RWPE1 (cell line): ENCODE measurements at places on chromosomes 4 and X.

DNA sequence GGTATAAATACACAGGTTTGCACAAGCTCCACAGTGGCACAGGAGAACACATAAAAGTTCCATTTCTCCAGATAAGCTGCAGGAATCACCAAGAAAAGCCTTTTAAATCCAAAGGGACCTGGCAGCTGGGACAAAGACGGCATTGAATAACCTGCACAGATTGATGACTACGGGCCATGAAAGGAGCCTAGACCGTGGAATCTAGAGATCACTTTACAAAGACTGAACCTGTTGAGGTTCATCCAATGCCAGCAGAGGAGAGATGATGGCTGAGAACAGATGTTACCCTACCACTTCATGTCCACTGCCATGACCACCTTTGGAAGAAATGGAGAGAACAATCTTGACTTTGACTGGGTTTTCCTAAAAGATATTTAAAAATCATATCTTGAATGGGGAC is 88.7 kb downstream of the PRSS12 start:
- no peak for DNase-seq

GRCh38 chr4:81287101-81287500 is 72.1 kb upstream of the PRKG2 start:
- no peak for DNase-seq

DNA sequence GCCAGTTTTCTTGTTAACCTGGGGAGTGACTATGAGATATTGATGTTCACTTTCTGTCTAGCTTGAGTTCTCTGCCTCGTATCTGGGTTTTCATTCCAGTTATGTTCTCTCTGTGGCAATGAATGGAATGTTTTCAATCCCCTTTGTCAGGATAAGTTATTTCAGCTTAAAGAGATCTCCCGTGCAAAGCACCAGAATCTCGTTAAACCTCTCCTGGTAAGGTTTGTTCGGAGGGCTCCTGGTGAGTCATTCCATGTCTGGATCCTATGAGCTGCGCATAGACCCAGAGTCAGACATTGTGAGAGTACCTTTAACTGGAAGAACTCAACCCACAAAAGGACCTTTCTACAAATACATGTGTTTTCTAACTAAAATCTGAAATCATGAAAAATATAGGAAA is 51.0 kb downstream of the KDR start:
- no peak for DNase-seq

DNA sequence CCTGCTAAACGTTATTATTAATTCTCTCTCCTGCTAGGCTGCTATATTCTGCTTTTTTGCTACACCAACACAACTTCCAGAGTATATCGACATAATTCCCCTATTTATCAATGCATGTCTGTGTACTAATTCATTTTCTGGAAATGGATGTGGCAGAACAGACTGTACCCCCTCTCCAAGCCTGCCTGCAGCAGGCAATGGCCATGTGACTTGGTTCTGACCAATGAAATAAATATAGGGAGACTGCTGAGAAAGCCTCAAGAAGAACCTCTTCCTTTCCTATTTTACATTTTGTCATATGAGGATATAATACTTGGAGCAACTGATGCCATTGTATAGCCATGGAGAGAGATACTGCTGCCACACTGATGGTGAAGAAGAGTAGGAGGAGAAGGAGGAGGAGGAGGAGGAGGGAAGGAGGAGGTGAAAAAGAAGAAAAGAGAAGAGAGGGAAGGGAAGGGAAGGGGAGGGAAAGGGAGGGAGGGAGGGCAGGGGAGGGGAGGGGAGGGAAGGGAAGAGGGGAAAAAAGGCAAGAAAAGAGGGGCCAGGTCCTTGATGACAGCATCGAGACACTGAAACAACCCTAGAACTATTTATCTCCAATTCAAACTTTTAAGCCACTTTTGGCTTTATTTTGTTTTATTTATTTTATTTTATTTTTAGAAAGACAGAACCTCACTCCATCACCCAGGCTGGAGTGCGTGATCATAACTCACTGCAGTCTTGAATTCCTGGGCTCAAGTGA is 57.0 kb upstream of the SPP1 start:
- no peak for DNase-seq

DNA sequence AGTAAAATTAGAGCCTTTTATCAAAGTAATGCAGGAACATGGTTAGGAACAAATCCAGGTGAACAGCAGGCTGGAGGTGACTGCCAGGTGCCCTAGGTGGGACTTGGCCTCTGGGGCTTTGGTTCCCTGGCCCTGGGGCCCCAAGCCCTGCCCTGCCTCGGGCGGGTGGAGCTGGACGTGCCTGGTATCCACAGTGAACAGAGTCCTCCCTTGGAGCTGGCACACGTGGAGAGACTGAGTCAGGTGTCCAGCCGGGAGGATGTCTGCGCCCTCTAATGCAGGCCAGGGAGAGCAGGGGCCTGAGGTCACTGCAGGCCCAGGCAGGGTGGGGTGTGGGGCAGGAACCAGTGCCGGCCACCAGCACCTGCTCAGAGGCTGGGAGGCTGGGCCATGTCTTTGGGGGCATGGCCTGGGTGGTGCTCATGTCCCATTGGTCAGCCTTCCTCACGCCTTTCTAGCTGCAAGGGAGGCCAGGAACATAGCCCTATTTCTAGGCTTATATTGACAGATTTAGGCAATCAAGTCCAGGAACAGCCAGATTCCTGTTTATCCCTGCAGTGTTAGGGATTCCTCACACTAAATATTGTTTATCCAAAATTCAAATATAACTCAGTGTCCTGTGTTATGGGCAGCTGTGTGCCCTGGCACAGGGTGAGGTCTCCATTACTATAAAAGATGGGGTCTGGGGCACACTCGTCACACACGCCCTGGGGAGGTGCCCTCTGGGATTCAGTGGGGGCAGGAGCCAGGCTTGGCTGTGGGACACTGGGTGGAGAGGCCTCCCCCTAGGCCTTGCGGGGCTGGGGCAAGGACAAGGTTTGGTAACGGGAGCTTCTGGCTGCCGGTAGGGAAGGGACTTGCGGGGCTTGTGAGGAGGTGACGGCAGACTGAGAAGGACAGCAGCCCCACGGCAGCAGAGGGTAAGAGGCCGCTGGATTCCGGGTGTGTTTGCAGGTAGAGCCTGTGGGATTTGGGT is 14.3 kb upstream of the NAT8L start:
- no peak for DNase-seq

DNA sequence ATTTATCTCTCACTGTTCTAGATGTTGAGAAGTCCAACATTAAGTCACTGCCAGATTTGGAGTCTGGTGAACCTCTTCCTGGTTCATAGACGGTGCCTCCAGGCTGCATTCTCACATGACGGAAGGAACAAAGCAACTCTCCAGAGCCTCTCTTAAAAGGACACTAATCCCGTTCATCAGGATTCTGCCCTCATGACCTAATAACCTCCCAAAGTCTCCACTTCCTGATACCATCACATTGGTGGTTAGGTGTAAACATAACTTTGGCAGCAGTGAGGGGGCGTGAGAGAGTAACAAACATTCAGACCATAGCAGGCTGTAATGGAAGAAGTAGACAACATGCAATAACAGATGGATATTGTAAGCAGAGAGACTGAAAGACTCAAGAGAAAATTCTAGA is 388.6 kb downstream of the PDHA2 start:
- no peak for DNase-seq

DNA sequence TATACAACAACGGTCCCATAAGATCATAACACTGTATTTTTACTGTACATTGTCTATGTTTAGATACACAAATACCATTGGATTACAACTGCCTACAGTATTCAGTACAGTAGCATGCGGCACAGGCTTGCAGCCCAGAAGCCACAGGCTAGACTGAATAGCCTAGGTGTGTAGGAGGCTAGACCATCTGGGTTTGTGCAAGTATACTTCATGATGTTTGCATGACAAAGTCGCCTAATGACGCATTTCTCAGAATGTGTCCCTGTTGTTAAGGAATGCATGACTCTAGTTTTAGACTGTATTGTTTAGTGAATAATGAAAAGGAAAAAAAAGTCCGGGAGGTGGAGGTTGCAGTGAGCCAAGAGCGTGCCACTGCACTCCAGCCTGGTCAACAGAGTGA is 56.5 kb upstream of the C4orf50 start:
- no peak for DNase-seq

- no peak for DNase-seq
These were observed 49.0 kb upstream of the SLC16A2 start for GRCh38 chrX:74372272-74372671.

- DNase-seq: no peak
These were observed 10.6 kb downstream of the CLTRN start for GRCh38 chrX:15653961-15654360.

GRCh38 chrX:154505734-154506133 is 10.3 kb downstream of the FAM3A start:
- no peak for DNase-seq

- DNase-seq: no peak
These were observed 69.2 kb downstream of the PHKA1 start for GRCh38 chrX:72644946-72645345.

DNA sequence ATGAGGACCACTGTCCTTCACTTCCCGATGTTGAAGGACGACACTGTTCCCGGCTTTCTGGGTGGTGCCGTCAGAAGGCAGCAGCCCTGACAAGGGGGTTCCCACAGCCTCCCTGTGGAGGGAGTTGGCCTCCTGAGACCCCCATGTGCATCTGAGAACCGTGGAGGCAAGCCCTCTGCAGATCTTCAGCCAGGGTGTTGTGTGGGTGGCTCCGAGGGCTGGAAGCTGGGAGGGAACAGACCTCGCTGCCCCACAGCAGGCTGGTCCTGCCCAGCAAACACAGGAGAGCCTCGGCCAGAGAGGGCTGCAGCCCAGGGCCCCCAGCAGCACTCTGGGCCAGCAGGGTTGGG is 16.2 kb downstream of the DGKQ start:
- DNase-seq: no peak

- no peak for DNase-seq
These were observed 92.5 kb downstream of the RASL11B start for GRCh38 chr4:52954560-52955170.

GRCh38 chr4:77731656-77732055 is 87.5 kb downstream of the CNOT6L start:
- no peak for DNase-seq

DNA sequence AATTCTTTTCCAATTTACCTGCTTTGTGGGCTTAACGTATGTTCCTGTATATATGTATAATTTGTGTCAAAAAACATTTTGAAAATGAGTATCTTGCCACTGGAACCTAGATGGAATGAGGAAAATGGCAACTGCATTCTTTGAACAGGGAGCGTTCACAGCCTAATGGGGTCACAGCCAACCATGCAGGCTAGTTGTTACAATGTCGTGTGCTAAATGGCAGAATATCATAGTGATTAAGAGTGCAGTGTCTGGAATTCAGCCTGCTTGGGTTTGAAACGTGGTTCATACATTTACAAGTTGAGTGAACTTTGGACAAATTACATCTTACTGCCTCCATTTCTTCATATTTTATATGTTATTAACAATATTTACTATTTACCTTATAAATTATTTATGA is 70.8 kb downstream of the PCDH7 start:
- DNase-seq: no peak

- no peak for DNase-seq
These were observed 32.5 kb upstream of the SLC2A9 start for GRCh38 chr4:10053635-10054453.

GRCh38 chrX:21645886-21646285 is 12.2 kb downstream of the KLHL34 start:
- DNase-seq: no peak

- no peak for DNase-seq
These were observed 2.7 kb downstream of the RASL11B start for GRCh38 chr4:52864793-52865192.

DNA sequence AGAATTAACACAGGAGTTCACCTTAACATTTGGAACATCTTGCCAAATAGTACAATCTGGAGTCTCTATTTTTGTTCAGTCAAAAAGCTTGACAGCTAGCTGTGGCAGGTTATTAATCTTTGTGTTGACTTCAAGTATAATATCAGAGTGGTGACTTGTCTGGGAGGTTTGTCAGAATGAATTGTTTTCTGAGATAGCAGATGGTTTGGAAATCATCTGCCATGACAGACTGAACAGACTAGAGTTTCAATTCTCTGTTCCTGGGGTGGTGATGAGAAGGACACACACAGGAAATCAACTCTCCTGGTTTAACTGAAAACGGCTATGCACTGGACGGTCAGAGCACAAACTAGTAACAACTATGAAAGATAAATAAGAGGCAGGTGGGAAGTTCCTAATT is 203.3 kb upstream of the EMCN start:
- no peak for DNase-seq

DNA sequence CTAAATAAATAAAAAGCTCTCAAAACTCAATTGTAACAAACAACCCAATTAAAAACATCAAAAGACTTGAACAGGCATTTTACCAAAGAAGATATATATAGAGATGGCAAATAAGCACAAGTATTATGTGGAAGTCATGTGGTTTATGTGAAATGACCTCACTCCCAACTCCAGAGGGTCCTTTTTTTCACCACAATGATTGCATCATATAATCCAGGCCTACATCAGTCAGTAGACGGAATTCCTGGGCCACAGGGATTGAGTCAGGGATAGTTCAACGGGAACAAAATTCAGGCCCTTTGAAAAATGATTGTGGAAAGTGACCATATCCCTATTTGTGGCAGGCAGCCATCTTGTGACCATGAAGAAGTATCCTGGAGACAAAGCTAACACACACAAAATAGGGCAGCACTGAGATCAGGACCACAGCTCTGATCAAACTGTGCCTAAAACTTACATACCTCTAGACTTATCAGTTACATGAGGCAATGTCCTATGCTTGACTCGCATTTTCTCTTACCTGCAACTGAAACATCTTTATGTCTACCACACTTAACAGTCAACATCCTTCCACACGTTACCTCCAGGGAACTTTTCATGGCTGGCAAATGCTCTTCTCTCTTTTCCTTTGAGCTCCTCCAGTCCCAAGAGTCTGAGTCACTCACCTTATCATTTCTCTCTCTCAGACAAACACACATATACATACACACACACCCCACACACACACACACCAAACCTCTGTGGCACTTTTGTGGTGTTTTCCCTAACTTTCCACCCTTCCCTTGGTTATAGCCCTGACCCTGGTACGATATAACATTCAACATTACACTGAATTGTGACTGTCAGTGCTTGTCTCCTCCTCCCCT is 113.5 kb downstream of the PHF8 start:
- DNase-seq: no peak

DNA sequence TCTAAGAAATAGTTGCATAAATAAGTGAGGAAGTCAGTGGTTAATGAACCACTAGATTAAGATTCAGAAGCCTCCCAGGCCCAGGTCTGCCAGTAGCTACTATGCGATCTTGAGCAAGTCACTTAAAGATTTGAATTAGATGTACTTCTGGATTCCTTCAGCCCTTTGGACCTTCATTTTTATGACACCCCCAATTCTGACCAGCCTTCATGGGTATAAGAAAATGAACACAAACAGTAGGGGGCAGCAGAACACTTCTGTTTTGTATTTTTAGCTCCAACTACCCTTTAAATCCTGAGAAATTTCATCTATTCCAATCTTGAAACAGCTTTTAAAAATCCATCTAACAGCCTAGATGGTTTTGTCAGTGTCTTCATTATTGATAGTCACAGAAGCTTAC is 19.0 kb downstream of the TMEM47 start:
- DNase-seq: no peak

- no peak for DNase-seq
These were observed 155.6 kb downstream of the CBR4 start for GRCh38 chr4:168854350-168854921.

DNA sequence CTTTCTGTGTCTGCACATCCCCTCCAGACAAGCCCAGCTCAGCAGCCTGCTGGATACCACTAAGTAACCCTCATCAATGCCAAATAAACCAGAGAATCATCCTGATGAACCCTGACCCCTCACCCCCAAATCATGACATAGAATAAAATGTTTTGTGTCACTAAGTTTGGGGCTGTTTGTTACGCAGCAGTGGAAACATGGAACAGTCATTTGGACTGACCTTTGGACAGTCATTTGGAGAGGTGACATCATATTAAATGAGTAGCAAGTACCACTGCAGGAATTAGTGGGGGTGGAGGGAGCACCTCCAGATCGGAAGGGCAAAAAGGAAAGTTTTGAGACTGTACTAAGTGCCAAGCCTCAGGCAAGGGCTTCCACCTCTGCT is 55.6 kb upstream of the MSX1 start:
- DNase-seq: no peak
